ENCODE measurements at places on chromosomes 1 and 21. TPM values are rescaled to one million over a fixed set of nuclear protein-coding genes. Genes with fewer than 3 reads are reported as not detected.

SUSD4 gene
- total RNA-seq = 0.07 TPM

CHAF1B gene
- 13.9 TPM for total RNA-seq

NBPF14 gene
- 6.2 TPM for total RNA-seq

WDR26 gene
- 41.2 TPM for total RNA-seq

SELP gene
- total RNA-seq = not detected

HMGN1 gene
- total RNA-seq = 389 TPM

B3GALT5 gene
- total RNA-seq = 5.7 TPM

RORC gene
- total RNA-seq = 0.42 TPM

ETNK2 gene
- total RNA-seq = 44.3 TPM

FAM167B gene
- 3.1 TPM for total RNA-seq

HSF2BP gene
- 0.52 TPM for total RNA-seq

OR2AK2 gene
- total RNA-seq = not detected

GBP6 gene
- total RNA-seq = not detected

LAMB3 gene
- 0.45 TPM for total RNA-seq

NUP210L gene
- total RNA-seq = 0.03 TPM

MRPL24 gene
- 105 TPM for total RNA-seq

PHC2 gene
- 43.9 TPM for total RNA-seq

DENND2C gene
- total RNA-seq = 1.7 TPM

SLFNL1 gene
- not detected for total RNA-seq

UBL4B gene
- total RNA-seq = not detected

PEAR1 gene
- 1.2 TPM for total RNA-seq

NBPF19 gene
- 5.6 TPM for total RNA-seq

SLC45A1 gene
- total RNA-seq = 0.90 TPM

TMPRSS3 gene
- total RNA-seq = not detected

KRTAP19-1 gene
- total RNA-seq = not detected

SPATA46 gene
- total RNA-seq = not detected

CC2D1B gene
- 20.5 TPM for total RNA-seq

RPE65 gene
- total RNA-seq = not detected

ABCD3 gene
- total RNA-seq = 34.5 TPM

KRTAP21-2 gene
- total RNA-seq = not detected

FCRL2 gene
- not detected for total RNA-seq

SEC16B gene
- 0.87 TPM for total RNA-seq

All from H7 (cell line).